Activated T-cell treated with anti-CD3 and anti-CD28 coated beads, Interleukin-2, amount 50 U/mL, for 72 hours (primary cell): ENCODE measurements at places on chromosomes 1 and 21. TPM values are rescaled to one million over a fixed set of nuclear protein-coding genes. Genes with fewer than 3 reads are reported as not detected.
A peak's percentile ranks its signal among the peaks of the same experiment; 100 is the strongest.

The PPIAL4G gene
- total RNA-seq, result 0.14 TPM

The IFNAR1 gene
- total RNA-seq, result 28.2 TPM

The SH2D1B gene
- total RNA-seq, result 0.32 TPM

The OR2T29 gene
- total RNA-seq, result not detected

The CFHR1 gene
- total RNA-seq, result not detected

DNA sequence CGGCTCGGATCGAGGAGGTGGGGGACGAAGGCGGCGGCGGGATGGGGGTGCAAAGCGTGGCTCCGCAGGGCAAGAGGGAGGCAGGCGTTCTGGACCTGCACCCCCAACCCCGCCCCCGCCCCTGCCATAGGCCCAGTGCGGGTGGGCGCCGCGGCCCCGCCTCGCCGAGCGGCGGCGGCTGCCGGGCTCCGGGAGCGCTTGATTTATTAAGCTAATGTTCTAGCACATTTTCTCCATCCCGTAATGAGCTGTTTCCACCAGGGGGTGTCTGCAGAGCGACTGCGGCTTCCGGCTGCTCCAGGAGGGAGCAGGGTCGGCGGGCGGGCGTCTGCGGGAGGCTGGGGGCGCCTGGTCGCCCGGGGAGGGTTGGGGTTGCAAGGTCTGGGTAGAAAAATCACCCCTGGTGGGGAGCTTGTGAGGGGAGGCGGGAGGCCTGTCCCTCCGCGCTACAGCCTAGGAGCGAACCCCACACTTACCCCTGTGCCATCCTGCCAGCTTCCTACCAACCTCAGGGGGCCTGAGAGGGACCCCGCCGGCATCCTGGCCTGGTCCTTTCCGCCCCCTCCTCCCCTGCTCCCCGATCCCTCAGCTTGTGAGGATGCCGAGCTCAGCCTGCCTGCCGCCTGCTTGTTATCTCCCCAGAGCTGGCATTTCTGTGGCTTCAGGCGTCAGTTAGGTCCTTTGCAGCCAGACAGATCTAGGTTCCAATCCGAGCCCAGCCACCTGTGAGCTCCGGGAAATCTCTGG, 48.5 kb upstream of the ACOT11 start:
- no peaks in the 10 kb centered on the region for H3K36me3 ChIP-seq
- peak; percentile 39 for DNase-seq
- H3K27ac ChIP-seq, result no peak overlapping the region

DNA sequence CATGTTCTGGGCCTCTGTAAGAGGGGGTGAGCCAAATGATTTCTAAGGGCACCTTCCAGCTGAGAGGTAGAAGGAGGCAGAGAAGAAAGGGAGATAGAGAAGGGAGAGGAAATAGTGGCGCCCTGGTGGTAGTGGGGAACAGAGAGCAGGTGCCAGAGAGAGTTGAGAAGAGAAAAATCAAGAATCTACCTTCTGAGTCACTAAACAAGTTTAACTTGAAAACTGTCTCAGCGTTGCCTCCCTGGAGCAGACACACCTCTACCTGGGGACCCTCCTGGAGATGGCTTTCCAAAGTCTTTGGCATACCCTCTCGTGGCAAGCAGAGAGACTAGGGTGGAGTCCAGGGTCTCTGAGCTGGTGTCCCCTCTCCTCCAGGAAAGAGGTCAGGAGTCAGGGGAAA, 1.1 kb upstream of the SLC45A3 start:
- no peaks in the 10 kb centered on the region for H3K36me3 ChIP-seq
- peak overlapping the region; percentile 81 for H3K4me3 ChIP-seq
- H3K27ac ChIP-seq, result no peak overlapping the region
- peaks cover 13% of the 10 kb centered on the region for H3K4me1 ChIP-seq

DNA sequence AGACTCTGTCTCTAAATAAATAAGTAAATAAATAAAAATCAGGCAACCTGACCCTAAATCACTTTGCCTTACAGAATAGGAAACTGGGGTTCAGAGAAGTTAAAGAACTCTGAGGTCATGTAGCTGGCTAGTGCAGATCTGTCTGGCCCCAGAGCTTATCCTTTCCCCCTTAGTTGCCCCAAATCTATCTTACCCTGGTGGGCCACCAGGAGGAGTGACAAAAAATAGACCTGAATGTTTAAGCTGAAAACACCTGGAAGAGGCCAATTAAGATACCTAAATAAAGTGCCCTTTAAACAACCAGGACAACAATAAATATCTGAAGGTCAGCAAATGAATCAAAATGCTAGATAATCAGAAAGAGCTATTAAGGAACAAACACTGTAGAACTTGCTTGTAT, 59.7 kb downstream of the TEX35 start:
- peaks cover 12% of the 10 kb centered on the region for H3K27me3 ChIP-seq
- no peak overlapping the region for H3K27ac ChIP-seq
- H3K36me3 ChIP-seq, result no peaks in the 10 kb centered on the region
- DNase-seq, result no peak
- peaks cover 12% of the 10 kb centered on the region for H3K4me1 ChIP-seq

- H3K27me3 ChIP-seq, result no peaks in the 10 kb centered on the region
These were observed 22.0 kb downstream of the SUCO start for GRCh38 chr1:172554915-172555314.

DNA sequence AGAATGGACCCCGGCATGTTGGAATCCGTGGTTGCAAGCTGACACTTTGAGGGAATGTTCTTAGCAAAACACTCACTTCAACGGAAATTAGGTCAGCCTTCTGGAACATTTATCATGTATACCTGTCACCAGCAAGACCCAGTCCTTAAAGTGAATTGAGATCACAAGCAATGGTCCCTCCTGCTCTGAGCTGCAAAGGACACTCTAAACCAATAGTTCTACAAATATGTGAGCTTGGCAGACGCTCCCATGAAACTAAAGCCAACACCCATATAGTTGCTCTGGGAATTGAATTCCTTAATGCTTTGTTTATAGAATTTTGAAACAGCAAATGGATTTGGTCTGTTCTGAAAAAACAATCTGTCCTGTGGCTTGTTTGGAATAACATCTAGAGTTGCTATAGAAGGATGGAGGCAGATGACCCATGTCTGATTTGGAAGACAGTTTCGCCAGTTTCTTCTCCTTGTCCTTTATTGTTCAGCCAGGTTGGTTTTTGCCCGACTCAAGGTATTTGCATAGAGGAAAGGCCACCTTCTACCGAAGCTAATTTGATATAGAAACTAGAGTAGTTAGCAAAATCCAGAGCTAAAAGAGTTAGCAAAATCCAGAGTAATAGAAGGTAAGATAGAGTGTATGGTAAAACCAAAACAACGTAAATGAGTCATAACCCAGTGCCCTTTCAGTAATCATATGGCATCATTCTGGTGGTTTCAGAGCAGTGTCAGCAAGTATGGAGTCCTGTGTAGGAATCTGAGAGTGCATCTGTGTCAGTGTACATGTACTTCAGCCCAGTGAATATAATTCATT, 236.2 kb downstream of the NFIA start:
- H3K4me1 ChIP-seq, result peaks cover 57% of the 10 kb centered on the region
- peak overlapping the region; percentile 69 for H3K4me3 ChIP-seq
- peak; percentile 58 for DNase-seq

- H3K4me3 ChIP-seq, result no peak within 1 kb of the TSS
- no peak for DNase-seq
- no peaks in the 10 kb centered on the region for H3K27me3 ChIP-seq
- H3K36me3 ChIP-seq, result peaks cover 14% of the 10 kb centered on the region
These were observed at the start of gene HS2ST1 for GRCh38 chr1:86914601-86914997. Gene HS2ST1 (plus strand): TSS chr1:86914635.

GRCh38 chr21:41431788-41432548, 5.9 kb downstream of the MX1 start:
- no peaks in the 10 kb centered on the region for H3K27me3 ChIP-seq
- peaks cover 20% of the 10 kb centered on the region for H3K4me1 ChIP-seq
- H3K36me3 ChIP-seq, result peaks cover 25% of the 10 kb centered on the region
- DNase-seq, result no peak

DNA sequence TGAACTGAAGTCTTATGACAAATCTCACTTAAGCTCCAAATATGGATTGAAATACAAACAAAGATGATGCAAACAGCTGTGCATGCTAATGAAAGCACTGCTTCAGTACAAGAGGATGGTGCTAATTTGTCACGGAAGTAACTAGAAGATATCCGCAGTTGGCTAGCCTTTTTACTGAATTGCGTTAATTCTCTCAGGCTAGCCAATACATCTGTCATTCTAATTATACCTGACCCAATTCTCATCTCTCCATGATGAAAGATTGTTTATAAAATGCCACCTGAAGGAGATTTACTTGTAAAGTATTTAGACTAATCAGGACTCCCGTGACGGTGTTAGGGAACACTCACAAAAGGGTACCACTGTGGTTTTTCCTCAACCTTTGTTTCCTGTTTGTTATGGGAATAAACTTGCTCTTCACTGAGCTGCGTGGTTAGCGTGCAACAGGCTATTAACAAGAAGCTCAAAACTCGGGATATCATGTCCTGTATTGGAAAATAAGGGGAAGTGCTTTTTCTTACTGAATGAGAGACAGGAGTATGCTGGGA, 162.5 kb downstream of the APP start:
- no peaks in the 10 kb centered on the region for H3K36me3 ChIP-seq
- no peak for DNase-seq
- H3K27ac ChIP-seq, result no peak overlapping the region
- H3K4me1 ChIP-seq, result no peaks in the 10 kb centered on the region
- no peaks in the 10 kb centered on the region for H3K27me3 ChIP-seq
- no peak overlapping the region for H3K4me3 ChIP-seq

GRCh38 chr1:116019653-116020253, 43.4 kb downstream of the SLC22A15 start:
- no peak overlapping the region for H3K4me3 ChIP-seq
- no peak overlapping the region for H3K27ac ChIP-seq
- H3K4me1 ChIP-seq, result no peaks in the 10 kb centered on the region
- H3K27me3 ChIP-seq, result peaks cover 6% of the 10 kb centered on the region
- DNase-seq, result no peak
